ENCODE measurements at places on chromosomes 1 and 21.

GRCh38 chr1:114315631-114316030 lies 162.0 kb upstream of the SYT6 start:
- DNase-seq, result no peak

- no peak for DNase-seq
Observed at GRCh38 chr1:240170266-240170665, 78.6 kb downstream of the FMN2 start.

GRCh38 chr1:77219166-77219887 lies at the start of gene PIGK:
Gene PIGK (minus strand): TSS chr1:77219430. CDS start chr1:77219402, 28 bp downstream.
- peak; percentile 72 for DNase-seq

DNA sequence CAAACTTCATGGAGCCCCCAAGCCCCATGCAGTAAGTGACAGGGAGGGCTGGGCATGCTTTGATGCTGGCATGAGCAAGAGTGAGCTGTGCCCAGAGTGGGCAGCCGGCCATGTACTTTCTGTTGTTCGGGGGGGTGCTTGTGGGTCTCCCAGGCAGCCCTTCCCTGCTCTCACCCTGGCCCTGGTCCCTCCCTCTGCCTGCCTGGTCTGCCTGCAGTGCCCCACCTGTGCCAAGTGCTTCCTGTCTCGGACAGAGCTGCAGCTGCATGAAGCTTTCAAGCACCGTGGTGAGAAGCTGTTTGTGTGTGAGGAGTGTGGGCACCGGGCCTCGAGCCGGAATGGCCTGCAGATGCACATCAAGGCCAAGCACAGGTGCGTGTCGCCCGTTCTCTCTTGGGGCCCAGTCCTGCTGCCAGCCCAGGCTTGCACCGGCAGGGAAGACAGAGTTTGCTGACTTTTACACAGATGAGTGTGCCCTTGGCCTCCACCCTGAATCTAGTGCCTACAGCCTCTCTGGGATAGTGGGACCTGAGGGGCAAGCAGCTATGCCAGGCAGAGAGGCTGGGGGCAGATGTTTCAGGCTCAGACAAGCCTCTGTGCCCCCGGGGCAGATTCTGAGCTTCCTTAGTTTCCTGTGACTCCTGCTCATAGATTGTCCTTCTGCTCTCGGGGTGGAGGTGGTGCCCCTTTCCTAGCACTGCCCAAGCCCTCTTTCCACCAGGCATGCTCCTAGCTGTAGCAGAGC lies 7.6 kb downstream of the ZBTB48 start:
- DNase-seq, result no peak

- no peak for DNase-seq
Observed at GRCh38 chr1:16143005-16143565, 12.8 kb downstream of the EPHA2 start.

DNA sequence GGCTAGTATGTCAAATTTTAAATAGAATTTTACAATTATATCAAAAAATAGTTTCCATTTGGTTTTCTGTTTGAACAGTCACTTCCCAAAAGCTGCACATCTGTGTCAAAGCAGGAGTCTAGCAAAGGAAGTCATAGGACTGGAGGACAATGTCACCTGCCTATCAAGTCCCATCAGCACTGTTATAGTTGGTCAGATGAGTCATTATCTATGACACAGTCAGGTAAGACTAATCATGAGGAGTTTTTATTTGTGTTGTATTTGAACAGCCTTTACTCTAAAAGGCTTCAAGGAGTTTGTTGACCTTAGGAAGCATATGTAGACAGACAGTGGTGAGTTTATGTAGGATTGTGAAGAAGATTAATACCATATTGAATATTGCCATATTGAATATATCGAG lies 74.2 kb upstream of the QSOX1 start:
- no peak for DNase-seq

DNA sequence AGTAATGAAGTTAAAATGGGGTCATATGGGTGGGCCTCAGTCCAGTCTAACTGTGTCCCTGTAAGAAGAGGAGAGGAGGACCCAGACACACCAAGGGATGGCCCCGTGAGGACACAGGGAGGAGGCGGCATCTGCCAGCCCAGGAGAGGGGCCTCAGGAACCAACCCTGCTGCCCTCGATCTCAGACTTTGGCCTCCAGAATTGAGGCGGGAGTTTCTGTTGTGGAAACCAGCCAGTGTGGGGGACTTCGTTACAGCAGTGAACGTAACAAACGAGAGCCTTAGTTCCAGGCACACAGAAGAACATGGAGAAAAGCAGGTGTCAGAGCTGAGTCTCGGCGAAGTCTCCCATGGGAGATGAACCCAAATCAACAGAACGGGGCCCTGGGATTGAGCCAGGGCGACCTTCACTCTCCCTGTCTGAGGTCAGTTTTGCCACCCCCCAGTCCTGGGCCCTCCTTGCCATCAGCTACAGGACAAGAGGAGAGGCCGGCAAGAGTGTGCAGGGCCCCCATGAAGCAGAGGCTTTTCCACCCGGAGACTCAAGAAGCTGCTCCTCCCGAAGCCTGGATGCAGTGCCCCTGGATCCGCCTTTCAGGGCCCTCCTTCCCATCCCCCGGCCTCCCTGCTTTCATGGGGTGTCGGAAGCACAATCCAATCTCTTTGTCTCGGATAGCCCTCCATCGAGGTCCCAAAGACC lies 36.6 kb downstream of the TFF3 start:
- no peak for DNase-seq

GRCh38 chr1:31769720-31770390 lies 5.7 kb upstream of the ADGRB2 start:
- DNase-seq, result no peak

DNA sequence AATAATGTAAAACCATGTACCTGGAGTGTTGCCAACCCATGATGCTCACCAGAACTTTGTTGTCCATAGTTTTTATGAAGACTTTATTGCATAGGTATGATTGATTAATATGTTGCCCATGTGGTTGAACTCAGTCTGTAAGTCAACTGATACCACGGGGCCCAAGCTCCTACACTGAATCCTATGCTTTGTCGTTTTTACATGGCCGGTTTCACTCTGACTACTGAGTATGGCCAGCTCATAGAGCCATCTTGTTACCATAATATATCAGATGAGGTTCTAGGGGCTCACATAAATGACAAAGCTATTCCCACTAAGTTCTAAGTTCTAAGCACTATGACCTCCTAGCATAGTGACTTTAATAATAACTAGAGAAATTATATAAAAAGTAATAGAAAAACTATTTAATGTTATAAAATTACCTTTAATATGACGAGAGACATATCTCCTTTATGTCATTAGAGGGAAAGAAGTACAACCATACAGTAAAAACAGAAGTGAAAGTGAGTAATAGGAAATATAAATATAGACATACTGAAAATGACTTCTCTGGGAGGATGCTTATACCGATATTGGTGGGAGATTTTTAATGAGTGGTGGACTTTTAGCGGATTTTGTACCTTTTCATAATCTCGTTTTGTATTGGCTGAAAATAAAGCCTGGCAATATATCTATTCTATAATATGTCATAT lies 983.4 kb upstream of the PRMT6 start:
- no peak for DNase-seq

- no peak for DNase-seq
Observed at GRCh38 chr1:229027622-229028182, 243.2 kb upstream of the RAB4A start.

DNA sequence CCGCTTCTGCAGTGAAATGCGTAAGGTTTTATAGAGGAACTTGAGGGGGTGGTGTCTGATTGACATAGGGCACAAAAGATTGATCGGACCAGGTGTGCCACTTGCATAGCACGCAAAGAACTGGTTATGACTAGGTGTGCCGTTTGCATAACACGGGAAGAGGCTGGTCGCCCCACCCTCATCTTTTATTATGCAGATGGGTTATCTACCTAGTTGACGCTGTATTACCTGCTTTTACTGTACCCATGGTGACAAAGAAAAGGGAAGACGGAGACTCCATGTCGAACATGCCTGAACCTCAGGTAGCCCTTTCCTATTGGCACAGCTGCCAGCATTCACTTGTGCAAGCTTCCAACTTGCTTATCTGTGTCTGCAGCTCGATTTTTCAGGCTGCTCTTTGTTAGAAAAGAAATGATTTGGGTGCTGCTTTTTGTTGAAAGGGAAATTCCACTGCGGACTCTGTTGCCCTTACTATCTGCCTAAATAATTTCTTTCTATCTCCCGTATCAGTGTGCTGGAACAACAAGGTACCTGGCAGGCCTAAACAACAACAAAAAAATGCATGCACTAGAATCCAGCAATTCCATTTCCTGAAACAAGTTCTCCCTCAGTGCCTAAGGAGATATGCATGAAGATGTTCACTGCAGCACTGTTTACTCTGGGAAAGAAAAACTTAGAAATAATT lies 194.4 kb upstream of the KAZN start:
- DNase-seq, result no peak

GRCh38 chr1:227604446-227604845 lies 41.1 kb downstream of the ZNF678 start:
- DNase-seq, result no peak

- no peak for DNase-seq
Observed at GRCh38 chr1:111733992-111734341, 5.2 kb downstream of the INKA2 start.

DNA sequence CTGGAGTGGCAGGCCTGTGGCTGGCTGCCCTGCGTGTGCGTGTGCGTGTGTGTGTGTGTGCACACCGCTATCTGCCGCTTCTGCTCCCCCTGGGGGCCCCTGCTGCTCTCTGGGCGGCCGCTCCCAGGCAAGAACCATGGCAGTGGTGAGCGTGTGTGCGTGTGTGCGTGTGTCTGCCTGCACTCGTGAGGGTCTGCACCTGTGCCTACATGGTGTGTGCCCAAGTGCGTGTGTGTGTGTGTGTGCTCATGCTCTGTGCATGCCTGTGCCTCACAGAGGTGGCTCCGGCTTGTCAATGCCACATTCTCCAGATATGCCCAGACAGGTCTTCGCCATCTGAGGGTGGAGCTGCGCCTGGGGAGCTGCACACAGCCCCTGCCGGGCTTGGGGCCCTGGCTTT lies 18.7 kb upstream of the PEX10 start:
- DNase-seq, result no peak

- DNase-seq, result no peak
Observed at GRCh38 chr1:64588876-64589275, 118.9 kb downstream of the CACHD1 start.

DNA sequence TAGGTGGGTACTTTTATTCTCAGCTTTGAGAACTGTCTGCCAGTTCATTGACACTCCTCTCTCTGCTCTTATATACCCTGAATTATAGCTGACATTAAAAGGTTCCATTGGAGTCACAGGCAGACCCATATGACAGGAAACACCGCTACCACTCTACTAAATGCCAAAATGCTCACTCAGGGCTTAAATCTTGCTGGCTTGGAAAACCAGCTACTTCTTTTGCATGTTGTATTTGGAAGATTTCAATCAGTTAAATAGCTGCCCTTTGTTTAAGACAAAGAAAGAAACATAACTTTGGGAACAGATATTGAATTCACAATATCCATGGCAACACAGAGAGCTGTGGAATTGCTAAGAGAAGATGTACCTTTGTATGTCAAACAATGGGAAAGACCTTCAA lies 876.5 kb downstream of the USP25 start:
- DNase-seq, result no peak

DNA sequence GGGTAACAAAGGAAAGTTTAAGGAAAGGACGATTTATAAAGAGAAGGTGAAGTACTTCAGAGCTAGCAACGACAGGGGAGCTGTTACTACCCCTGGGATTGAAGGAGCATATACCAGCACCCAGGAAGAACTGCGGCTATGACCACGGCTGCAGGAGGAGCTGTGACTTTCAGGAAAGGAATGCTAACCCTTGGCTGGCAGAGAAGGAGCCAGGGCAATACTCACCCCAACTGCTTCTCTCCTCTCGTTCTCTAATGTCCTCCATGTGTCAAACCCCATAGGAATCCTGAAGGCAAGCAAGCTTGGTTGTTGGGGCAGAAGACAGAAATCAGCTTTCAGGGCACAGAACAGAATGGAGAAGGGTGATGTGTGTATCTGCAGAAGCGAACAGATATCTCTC lies 120.5 kb downstream of the TMEM53 start:
- no peak for DNase-seq

- no peak for DNase-seq
Observed at GRCh38 chr1:192554904-192555303, 20.7 kb upstream of the RGS1 start.

GRCh38 chr1:36433102-36433501 lies 17.1 kb downstream of the OSCP1 start:
- no peak for DNase-seq

DNA sequence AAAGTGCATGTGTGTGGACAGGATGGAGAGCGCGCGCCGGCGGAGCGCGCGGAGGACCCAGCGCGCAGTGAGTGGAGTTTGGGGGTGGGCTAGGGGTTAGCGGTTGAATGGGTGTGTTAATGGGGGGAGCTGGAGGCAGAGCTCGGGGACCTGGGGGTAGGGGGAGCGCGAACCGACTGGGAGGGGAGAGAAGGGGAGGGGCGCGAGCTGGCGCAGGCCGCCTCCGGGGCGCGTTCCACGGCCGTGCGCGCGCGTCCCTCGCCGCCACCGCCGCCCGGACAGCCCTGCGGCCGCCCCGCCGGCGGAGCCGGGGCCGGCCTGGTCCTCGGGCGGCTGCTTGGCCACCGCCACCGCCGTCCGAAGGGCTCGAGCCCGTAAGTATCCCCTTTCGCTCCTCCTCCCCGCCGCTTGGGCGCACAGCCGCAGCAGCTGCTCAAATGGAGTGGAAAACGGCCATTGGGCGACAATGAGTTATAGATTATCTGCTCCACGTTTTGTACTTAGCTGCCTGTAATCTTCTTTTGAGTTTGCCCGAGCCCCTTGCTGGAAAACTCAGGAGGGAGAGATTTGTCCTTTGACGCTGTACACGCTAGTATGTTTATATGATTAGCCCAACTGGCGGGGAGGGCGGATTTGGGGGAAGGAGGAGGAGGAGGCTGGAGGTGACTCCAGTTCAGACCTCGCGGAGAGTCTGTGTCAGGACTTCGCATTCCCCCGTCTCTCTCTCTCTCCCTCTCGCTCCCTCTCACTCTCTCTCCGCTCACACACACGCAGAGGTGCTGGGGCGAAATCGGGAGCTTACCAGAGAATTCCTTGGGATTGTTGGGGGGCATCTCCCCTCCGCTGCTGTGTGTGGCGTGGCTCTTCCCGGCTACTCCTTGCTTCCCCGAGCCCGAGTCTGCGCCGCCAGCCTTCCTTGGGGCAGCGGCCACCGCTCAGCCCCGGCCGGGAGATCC lies at the start of gene ADGRL2:
TSS of gene ADGRL2 (plus strand) at position 240 of the 956 bp plus-strand sequence. CDS start 36,051 bp downstream, outside the sequence.
- DNase-seq, result no peak

GRCh38 chr21:38267991-38268863 lies 11.4 kb downstream of the KCNJ15 start:
- DNase-seq, result no peak

GRCh38 chr21:41873426-41873825 lies 5.7 kb downstream of the PRDM15 start:
- no peak for DNase-seq

DNA sequence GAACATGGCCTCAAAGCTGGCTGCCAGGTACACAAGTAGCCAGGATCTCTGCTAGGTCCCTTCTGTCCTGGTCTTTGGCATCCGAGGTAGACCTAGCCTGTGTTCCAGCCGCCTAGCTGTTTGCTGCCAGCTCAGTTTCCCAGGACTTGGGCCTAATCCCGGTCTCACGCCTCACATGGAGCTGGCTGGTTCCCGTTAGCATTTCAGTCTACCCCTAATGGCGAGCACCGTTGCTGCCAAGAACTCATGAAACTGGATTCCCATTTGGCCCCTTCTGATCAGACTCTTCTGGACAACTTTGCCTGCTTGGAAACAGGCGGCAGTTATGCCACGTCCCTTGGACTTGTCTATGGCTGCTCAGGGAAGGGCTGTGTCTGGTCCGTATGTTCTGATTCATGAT lies 26.2 kb upstream of the HHAT start:
- DNase-seq, result no peak

- DNase-seq, result no peak
Observed at GRCh38 chr1:93296555-93297154, 49.1 kb upstream of the DR1 start.

Measured in activated CD4-positive, CD25-positive, alpha-beta regulatory T cell (primary cell).